HCEC 1CT (cell line): ENCODE measurements at places on chromosomes 11 and 22.

- DNase-seq: no peak
These were observed 49.8 kb downstream of the DCUN1D5 start for GRCh38 chr11:103042161-103042560.

- DNase-seq: no peak
These were observed 1.6 kb downstream of the CADM1 start for GRCh38 chr11:115502636-115503082.

DNA sequence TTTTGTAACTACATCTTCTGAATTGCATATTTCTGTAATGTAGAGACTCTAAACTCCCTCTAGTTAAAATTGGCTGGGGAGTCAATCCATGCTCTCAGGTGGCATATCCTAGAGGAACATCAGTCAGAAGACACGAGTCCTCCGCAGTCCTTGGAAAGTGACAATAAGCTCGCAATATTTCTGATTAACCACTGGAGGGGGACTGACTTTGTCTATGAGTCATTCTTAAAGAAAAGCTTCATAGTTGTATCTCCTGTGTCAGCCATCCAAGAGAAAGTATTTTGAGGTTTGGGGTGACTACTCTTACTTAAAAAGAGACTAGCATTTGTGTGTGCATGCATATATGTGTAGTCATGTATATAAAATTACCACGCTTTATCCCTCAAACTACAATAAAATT is 60.2 kb downstream of the SLN start:
- DNase-seq: peak; percentile 46

- no peak for DNase-seq
These were observed 767.8 kb upstream of the LUZP2 start for GRCh38 chr11:23729088-23729487.

- DNase-seq: peak; percentile 28
These were observed 697 bp downstream of the LGALS1 start for GRCh38 chr22:37675930-37676735.

DNA sequence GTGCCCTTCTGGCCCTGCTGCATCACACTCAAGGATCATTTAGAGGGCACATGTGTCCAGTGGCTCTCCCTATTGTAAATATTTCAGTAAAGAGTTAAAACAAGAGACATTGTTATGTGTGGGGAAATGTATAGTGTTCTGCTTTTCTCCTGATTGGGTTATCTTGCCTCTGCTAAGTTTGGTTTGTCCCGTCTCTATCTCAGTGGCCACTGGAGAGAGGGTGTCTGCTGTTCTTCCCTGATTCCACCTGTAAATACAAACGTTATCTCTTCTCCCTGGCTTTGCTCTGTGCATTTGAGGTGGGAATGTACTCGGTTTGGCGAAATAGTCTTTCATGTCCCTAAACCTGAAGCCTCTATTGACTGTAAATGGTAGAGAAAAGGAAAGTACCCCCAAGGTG is 6.3 kb downstream of the MIEF1 start:
- DNase-seq: no peak

DNA sequence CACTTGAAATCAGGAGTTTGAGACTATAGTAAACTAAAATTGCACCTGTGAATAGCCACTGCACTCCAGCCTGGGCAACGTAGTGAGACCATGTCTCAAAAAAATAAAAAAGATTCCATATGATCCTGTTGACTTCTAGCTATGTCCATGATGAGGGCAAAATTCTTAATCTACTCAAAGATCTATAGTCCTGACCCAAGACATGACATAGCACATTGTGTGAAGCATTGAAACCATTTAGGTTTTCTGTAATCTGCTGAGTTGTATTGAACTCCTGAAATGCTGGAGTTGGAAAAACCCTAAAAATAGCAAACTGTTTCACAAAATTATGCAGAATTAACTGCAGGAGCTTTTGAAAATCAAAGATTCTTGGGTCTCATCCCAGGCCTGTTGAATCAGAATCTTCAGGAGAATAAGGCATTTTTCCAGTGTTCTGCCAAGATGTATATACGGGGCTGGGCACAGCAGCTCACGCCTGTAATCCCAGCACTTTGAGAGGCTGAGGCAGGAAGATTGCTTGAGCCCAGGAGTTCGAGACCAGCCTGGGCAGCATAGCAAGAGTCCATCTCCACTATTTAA is 29.8 kb upstream of the LDHA start:
- no peak for DNase-seq
